Glutamatergic neuron (in vitro differentiated cells): ENCODE measurements at places on chromosomes 2 and 18. TPM values are rescaled to one million over a fixed set of nuclear protein-coding genes. Genes with fewer than 3 reads are reported as not detected.
A peak's percentile ranks its signal among the peaks of the same experiment; 100 is the strongest.

DNA sequence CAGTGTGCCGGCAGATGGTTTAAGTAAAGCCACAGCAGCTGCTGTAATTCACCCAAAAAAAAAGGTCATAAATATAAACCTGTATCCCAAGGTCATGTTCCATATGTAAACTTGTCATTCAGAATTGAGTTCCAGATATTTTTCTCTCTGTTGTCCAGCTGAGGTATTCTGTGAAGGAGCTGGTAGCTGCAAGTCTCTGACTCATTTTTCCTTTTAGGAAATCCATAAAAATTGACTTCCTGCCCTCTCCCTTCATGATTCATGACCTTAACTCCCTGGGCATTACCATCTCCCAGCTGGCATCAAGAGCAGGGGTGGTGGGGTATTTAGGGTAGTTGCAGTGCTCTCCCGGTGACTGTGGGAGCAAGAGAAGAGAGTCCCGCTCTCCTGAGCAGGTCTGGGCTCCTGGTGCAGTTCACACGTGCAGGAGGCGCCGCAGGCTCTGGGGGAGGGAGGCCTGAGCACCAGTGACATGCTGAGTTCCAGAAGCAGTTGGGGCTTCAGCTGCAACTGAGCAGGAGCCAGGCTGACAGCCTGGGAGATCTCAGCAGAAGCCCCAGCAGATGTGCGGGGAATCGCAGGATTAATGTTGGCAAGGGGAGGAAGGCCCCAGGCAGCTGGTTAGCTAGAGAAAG is 192.6 kb downstream of the MGAT5 start:
- DNase-seq = peak; percentile 46

DNA sequence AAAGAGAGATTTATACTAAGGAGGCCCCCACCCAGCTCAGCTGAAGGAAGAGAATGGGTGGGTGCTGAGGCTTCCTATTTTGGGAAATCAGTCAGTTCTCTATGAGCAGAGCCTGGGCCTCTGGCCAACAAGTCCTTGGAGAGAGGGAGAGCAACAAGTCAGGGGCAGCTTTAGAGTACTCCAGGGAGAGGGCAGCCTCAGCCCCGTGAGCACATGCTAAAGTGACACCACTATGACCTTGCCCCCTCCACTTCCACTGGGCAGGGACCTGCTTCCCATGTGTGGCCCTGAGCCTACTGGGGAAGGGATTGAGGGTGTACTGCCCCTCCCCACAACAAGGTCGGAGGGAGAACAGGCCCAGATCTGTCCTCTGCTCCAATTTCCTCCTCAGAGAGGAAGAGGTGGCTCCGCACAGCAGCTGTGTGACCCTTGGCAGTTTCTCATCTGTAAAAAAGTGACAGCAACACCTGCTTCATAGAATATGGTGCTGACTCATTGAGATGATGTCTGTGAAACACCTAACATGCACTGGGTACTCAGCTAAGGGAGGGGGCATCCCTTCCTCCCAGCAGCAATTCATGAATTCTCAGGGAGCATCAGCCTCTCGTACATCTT is 72.9 kb downstream of the CLHC1 start:
- no peak for DNase-seq

GRCh38 chr2:209277444-209277843 is 146.4 kb upstream of the MAP2 start:
- DNase-seq = no peak

Gene ABCB11
- total RNA-seq = not detected

Gene LOXL3
- 64.2 TPM for total RNA-seq

Gene COL4A3
- total RNA-seq = not detected

DNA sequence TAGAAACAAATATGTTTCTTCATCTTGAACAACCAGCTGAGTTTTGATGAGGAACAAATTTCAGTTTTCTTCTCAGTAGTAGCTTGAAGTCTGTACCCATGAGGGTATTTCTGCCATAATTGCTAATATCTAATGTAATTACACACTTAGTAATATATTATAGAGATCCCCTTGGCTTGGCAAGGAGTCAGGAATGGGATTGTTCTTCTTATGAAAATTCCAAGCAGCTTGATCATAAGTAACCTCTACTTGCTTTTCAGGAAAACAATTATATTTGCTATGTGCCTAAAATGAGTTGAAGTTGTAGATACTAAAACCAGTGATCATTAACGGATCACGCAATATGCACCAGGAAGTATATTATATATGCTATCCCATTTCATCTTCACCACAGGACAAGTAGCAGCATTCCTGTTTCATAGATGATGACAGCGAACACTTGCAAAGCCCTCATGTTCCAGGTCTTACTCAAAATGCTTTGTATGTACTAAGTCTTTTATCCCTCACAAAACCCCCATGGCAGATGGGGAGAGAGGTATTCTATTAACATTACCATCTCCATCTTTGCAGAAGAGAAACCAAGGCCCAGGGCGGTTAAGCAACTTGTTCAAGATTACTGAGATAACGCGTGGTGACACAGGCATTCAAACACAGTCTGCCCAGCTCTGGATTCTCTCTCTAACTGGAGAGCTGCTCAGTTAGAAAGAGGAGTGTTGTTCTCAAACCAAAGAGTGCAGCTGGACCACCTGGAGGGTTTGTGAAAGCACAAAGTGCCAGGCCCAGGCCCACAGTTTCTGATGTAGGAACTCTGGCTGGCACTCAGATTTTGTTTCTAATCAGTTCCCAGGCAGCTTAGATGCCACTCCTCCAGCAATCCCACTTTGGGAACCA is 21.8 kb upstream of the RGPD4 start:
- DNase-seq = no peak

DNA sequence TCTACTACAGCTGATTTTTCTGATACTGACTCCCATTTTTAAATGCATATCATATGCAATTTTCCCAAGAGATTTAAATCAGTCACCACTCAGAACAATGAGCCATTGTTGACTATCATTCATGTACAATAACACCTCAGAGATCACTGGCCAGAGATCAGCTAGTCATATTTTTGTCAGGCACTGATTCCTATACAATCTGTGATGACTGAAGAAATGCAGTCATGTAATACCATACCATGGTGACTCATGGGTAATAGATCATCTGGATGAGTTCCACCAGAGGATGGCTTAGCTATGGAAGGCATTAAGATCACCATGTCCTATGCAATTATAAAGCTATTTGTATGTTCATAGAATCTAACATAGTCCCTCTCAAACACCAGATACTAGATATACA is 285.7 kb upstream of the DCC start:
- DNase-seq = no peak
